CD4-positive, alpha-beta T cell treated with Interleukin-6 at 100 ng/mL for 8 hours (primary cell): ENCODE measurements at places on chromosomes 6 and 20.

DNA sequence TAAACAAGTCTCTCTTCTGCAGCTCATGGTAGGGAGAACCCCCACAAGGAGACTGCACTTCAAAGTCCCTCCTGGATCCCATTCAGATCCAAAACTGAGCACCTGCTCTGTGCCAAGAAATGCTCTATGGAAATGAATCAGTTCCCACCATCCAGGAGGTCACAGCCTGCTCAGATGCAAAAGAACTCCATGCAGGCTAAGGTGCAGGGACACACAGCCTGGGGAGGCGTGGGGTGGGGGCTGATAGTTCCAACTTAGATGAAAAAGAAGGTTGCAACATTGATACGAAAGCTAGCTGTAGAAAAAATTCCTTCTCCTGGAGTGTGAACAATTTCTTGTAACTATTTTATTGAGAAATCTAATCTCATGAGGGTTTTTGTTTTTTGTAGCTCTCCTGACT lies 111.0 kb upstream of the TMEM170B start:
- DNase-seq: no peak

- DNase-seq: no peak
These were observed 22.2 kb downstream of the FKBP1A start for GRCh38 chr20:1370548-1371110.

DNA sequence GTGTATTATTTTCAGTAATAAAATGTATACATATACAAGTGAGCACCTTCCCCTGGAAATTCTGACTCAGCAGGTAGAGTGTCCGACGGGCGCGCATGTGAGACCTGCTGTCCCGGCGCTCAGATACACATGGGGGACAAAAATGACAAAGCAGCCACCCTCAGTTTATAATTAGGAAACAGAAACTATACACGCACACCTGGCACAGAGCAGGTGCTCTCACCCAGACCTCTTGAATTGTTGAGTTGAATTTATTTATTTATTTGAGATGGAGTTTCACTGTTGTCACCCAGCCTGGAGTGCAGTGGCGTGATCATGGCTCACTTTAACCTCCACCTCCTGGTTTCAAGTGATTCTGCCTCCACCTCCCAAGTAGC lies 180.4 kb downstream of the ZDHHC14 start:
- no peak for DNase-seq

GRCh38 chr6:3456898-3457709 lies at the start of gene SLC22A23:
SLC22A23 (minus strand) TSS chr6:3457050; CDS start chr6:3456559, 491 bp downstream.
- DNase-seq: peak; percentile 80

GRCh38 chr20:3693376-3693775 lies 11.6 kb upstream of the ADAM33 start:
- no peak for DNase-seq

DNA sequence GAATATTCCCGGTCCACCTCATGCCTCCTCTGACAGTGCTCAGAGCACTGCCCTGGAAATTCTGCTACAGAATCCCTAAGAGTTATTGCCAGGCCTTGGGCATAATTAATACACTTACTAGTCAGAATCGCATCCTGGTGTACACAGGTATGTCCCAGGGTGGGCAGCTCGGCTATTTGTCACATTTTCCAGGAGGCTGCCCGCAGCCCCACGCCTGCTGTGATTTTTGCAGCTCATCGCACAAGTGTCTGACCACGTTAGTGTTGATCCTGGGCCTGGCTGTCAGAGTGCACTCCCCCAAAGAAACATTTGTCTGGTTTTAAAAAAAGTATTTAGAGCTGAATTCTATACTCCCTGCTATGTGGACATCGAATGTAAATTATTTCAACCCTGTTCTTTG lies 105.4 kb downstream of the CD83 start:
- DNase-seq: no peak

- DNase-seq: no peak
These were observed 284.2 kb downstream of the LRFN2 start for GRCh38 chr6:40302856-40303454.

- no peak for DNase-seq
These were observed 242.5 kb downstream of the LRFN2 start for GRCh38 chr6:40344566-40345167.

GRCh38 chr6:296151-297122 lies 4.2 kb downstream of the DUSP22 start:
- peak; percentile 14 for DNase-seq

- DNase-seq: no peak
These were observed 138.0 kb downstream of the UTRN start for GRCh38 chr6:144423167-144423566.

GRCh38 chr6:149446791-149447376 lies 37.9 kb downstream of the ZC3H12D start:
- DNase-seq: no peak

GRCh38 chr6:14974372-14974771 lies 271.5 kb upstream of the JARID2 start:
- no peak for DNase-seq

GRCh38 chr6:53159558-53159957 lies 10.9 kb upstream of the GCM1 start:
- DNase-seq: no peak

DNA sequence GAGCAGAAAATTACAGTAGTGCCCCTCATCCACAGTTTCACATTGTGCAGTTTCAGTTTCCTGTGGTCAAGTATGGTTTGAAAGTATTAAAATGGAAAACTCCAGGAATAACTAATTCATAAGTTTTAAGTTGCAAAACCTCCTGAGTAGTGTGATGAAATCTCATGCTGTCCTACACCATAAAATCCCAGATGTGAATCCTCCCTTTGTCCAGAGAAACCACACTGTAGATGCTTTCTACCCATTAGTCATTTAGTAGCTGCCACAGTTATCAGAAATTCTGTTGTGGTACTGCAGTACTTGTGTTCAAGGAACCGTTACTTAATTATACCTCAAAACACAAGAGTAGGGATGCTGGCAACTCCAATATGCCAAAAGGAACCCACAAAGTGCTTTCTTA lies 74.7 kb downstream of the PTCHD4 start:
- DNase-seq: no peak

GRCh38 chr6:94501516-94501915 lies 1075.8 kb upstream of the MANEA start:
- no peak for DNase-seq

DNA sequence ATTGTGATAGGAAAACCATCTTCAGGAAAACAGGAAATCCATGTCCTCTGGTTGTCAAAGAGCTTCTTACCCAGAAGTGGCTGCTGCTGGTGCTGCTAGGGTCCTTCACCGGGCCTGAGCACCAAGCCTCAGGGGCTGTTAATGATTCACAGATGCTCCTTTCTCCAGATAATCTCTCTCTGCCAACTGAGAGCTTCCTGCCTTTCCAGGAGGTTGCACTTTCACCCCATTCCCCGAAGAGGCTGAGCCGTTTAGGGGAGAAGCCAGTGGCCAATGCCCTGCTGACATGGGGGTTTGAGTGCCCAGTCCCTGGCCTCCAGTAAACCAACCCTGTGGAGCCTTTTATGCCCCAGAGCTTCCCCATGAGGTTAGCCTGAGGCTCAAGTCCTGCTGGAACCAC lies 122.4 kb downstream of the CBLN4 start:
- DNase-seq: no peak

- DNase-seq: no peak
These were observed 7.3 kb upstream of the NAA20 start for GRCh38 chr20:20009784-20010253.

GRCh38 chr6:84309336-84309735 lies 81.9 kb upstream of the CEP162 start:
- DNase-seq: no peak

- DNase-seq: no peak
These were observed 144.9 kb upstream of the OLIG3 start for GRCh38 chr6:137638926-137639706.

GRCh38 chr20:11137688-11138087 lies 463.9 kb upstream of the JAG1 start:
- no peak for DNase-seq

- DNase-seq: no peak
These were observed 73.8 kb downstream of the SASH1 start for GRCh38 chr6:148416330-148416965.

GRCh38 chr20:3162080-3162611 lies 2.5 kb upstream of the FASTKD5 start:
- DNase-seq: no peak

DNA sequence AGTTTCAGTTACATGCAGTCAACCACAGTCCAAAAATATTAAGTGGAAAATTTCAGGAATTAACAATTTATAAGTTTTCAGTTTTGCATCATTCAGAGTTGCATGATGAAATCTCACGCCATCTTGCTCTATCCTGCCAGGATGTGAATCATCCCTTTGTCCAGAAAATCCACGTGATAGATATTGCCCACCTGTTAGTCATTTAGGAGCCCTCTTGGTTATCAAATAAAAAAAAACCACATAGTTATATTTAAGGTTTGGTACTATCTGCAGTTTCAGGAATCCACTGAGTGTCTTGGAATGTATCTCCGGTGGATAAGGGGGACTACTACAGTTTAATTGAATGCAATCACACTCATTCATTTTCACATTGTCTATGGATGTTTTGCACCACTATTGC lies 1249.0 kb upstream of the CITED2 start:
- no peak for DNase-seq

- no peak for DNase-seq
These were observed 76.9 kb downstream of the ANKRD6 start for GRCh38 chr6:89509777-89510281.
